ENCODE measurements at places on chromosomes 16 and 17.
A peak's percentile ranks its signal among the peaks of the same experiment; 100 is the strongest.

- no peak for DNase-seq
Observed at GRCh38 chr17:29396066-29396465, 5.9 kb downstream of the TAOK1 start.

- no peak for DNase-seq
Observed at GRCh38 chr17:59683283-59683682, 23.9 kb downstream of the PTRH2 start.

GRCh38 chr16:66905633-66906539, 12.8 kb downstream of the CDH16 start:
- DNase-seq, result peak; percentile 41

DNA sequence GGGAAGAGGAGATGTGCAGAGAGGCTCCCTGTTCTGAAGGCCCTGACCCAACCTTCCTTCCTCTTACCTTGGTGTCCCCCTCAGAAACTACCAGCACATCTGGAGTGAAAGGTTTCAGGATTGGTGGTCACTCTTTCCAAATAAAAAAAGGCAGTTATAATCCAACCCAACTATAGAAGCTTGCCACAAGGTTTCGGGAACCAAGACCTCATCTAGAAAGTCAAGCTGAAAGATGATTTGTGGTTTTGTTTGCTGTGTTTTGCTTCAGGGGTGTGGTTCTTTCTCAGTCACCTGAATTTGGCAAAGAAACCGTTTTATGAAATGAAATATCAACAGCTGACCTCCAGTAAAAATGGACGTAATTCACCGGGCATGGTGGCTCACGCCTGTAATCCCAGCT, 19.3 kb downstream of the SHMT1 start:
- no peak for DNase-seq

- no peak for DNase-seq
Observed at GRCh38 chr17:35095741-35096140, 23.9 kb downstream of the RAD51D start.

DNA sequence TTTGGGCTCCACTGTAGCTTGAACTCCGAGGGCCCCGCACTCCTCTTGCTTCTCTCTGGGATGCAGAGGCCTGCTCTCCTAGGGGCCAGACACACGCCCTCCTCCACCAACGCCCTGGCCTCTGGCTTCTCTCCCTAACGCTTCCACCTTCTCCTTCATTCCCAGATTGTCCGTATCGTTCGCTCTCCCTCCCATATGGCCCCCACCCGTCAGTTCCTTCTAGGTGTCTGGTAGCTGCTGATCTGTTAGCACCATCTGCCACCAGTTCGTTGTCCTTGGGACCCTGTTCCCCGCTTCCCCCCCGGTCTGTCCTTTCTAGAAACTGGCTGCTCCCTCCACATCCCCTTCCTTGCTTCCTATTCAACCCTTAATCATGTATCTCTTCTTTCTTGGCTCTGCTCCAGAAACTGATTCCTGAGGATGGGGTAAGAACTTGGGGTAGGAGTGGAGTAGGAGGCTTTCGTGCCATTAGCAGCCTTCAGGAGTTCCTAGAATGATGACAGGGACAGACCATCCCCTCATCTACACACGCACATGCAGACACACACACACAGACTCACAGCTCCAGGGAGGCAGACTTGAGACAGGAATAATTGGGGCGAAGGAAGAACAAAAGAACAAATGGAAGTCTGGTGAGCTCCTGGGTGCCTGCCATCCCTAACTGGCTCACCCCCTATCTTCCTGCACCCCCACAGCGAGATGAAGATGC, 4.3 kb downstream of the ATP1B2 start:
- no peak for DNase-seq

DNA sequence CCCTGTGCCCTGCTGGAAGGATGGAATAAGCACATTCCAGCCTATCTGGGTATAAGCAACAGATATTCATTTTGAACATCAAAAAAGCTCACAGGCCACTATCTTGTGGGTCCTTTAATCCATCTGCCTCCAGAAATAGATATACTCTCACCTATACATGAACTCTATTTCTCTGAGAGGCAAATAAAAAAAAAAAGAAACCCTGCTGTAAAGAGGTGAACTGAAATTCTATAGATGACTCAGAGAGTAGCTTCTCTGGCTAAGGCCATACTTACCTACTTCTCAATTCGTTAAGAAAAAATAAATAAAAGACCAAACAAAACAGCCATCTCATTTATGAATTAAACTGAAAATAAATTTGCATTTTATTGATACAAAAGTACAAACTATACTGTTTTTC, 86.3 kb downstream of the DYNLRB2 start:
- no peak for DNase-seq

DNA sequence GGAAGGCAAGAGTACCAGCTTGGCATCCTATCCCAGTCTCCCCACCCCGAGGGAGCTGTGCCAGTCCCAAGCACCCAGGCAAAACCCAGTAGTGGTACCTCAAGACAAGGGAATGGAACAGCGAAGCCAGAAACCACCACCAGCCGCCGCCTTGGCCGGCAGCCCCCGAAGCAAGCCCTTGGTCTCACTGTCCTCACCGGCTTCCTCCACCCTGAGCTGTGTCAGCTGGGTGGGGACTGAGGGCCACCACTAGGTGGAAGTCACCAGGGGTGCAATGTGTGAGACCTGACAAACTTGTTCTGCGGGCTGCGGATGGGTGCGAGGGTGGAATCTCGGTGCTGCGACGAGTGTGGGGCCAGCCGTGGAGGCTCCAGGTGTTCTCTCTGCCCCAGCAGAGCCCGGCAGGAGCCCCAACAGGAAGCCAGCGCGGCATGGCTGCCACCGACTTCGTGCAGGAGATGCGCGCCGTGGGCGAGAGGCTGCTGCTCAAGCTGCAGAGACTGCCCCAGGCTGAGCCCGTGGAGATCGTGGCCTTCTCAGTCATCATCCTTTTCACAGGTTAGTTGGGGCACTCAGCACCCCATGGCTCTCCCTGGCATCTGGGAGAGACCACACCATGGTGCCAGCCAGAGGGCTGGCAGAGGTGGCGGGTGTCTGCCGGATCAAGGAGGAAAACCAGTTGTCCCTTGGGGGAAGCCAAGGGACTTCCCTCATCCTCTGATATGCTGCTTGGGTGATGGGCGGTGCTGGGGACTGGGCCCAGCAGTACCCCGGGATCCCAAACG, 6.7 kb downstream of the SMIM5 start:
- no peak for DNase-seq

DNA sequence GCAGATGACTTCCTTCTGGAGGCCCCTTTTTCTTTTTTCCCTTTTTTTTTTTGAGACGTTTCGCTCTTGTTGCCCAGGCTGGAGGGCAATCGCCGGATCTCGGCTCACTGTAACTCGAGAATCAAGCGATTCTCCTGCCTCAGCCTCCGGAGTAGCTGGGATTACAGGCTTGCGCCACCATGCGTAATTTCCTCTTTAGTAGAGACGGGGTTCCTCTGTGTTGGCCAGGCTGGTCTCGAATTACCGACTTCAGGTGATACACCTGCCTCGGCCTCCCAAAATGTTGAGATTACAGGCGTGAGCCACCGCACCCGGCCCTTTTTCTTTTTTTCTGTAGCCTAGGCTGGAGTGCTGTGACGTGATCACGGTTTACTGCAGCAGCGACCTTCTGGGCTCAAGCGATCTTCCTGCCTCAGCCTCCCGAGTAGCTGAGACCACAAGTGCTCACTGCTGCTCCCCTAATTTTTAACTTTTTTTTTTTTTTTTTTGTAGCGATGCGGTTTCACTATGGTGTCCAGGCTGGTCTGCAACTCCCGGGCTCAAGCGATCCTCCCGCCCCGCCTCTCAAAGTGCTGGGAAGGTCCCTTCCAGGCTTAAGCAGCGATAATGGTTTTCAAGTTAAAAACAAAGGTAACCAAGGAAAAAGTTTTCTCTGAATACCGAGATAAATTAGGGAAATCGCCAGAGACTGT, 956 bp upstream of the IST1 start:
- peak; percentile 37 for DNase-seq

GRCh38 chr17:75011401-75012095, 922 bp upstream of the MRPL58 start:
- peak; percentile 77 for DNase-seq

GRCh38 chr16:30747331-30747730, 894 bp upstream of the PHKG2 start:
- DNase-seq, result no peak

- DNase-seq, result no peak
Observed at GRCh38 chr16:82535262-82535661, 91.5 kb upstream of the CDH13 start.

DNA sequence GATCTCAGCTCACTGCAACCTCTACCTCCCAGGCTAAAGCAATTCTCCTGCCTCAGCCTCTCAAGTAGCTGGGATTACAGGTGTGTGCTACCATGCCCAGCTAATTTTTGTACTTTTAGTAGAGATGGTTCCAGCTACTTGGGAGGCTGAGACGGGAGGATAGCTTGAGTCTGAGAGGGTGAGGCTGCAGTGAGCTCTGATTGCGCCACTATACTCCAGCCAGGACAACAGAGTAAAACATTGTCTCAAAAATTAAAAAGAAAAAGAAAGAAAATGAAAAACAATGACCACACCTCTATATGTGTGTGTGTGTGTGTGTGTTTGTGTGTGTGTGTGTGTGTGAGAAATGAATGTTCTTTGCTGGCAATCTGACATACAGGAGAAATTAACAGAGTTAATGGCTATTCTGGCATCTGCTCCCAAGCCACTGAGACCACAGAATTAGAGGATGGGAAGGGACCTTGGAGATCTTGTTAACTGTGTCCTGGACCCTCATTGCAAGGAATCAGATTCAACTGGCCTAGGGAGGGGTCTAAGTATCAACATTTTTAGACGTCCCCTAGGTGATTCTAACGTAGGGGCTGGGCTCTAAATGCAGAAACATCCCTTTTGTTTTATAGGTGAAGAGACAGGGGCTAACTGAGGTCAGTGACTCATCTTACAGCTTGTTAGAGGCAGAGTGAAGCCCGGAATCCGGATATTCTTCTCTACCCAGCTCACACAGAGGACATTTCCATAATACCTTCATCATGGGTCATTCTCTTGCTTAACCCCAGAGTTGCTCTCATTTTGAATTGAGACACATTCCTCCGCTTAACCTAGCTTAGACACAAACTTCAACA, 16.4 kb upstream of the MARCHF10 start:
- no peak for DNase-seq

- no peak for DNase-seq
Observed at GRCh38 chr17:81834831-81835267, at the start of gene PPP1R27. Gene PPP1R27, minus strand, starts transcription at chr17:81835050. Its CDS starts 97 bp downstream, at chr17:81834953.

DNA sequence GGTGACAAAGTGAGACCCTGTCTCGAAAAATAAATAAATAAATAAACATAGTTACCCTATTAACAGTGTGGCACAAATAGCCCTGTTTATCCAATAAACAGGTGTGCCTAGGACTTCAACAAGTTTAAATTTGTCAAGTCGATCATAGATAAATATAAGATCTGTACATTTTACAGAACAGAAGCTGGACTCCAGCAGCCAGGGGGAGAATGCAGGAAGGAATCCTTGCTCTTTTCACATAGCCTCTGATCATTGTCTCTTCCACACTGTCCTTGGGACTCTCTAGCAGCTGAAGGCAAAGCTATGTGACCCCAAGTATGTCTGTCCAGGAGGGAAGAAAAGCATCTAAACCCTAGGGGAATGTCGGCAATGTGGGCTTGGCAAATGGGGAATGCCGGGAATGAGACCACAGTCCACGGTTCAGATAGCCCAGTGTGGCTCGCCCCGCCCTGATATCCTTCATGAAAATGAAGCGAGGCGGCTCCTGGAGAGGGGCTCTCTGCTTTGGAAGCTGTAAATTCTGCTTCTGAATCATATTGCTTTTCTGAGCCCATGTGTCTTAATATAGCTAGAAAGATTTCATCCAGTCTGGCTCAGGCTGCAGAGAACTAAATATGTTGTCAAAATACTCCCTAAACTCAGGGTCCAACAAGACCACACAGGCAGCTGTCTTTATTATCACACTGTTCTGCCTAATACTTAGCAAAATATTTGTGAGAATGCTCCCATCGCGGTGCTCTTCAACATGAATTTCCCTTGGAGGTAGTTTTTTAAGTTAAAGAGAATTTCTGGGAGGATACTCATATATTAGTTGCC, 24.9 kb upstream of the GRB2 start:
- no peak for DNase-seq

- no peak for DNase-seq
Observed at GRCh38 chr17:7688808-7689316, 585 bp downstream of the WRAP53 start.

DNA sequence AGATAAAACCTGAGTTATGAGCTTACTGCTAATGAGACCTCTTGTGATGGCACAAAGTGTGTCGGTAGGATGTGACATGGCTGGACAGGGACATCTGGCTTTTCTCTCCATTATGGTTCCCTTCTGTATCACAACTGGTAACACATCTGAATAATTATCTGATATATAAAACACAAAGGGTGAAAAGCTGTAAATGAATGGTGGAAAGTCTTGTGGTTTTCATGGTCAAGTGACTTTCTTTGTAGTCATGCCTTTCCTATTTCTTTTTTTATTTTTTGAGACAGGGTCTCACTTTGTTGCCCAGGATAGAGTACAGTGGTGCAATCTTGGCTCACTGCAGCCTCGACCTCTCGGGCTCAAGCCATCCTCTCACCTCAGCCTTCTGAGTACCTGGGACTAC, 35.3 kb upstream of the ZFHX3 start:
- DNase-seq, result no peak

DNA sequence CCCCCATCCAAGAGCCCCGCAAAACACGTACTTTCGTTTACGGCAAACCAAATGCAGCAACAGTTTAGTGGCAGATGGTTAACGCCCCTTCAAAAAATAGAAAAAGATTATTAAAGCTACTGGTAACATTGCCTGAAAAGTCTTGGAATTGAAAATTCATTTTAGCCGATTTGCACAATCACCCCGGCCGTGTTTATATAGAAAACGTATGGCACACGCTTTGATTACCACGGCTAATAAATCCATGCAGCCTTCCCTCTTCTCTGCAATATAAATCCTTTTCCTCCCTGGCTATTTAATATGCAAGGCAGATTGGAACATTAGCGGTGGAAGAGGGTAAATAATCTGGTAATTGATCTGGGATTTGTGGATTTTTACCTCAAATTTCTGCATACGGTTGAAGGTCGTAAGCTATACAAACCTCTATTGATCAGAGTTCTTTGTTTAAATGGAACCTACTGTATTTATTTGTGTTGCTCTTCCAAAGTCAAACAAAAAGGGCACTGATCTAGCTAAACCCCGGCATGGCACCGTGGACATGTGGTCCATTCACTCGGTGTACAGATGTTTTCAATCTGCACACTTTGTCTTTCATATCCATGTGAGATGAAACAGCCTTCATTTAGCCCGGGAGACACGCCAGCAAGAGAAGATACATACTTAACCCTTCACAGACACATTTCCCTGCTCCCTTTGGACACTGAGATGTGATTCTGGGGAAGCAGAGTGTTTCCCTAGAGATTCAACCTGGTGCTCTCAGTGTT, 238.1 kb upstream of the MAF start:
- peak; percentile 68 for DNase-seq

DNA sequence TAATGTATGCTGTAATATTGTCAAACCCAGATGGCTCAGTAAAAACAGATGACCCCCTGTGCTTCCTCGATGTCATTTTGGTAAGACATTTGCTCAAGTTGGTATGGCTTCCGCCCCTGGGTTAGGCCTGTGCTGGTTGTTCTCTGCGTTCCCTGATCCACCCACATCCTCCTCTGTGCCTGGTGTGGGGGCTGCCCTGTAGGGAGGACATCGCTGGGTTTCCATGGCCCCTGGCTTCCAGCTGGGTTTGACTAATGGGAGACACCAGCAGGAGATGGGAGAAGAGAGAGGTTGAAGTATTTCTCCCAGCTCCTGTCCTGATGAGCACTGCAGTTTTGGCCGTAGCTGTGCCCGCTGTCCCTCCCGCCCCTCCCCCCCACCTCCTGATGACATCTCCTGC, 4.4 kb upstream of the MFAP4 start:
- no peak for DNase-seq
